ENCODE measurements at places on chromosomes 1 and 21.

GRCh38 chr1:1666526-1666925 is 7.7 kb upstream of the CDK11B start:
- no peak for DNase-seq

- DNase-seq = no peak
Observed at GRCh38 chr1:4585216-4585615, 69.2 kb upstream of the AJAP1 start.

DNA sequence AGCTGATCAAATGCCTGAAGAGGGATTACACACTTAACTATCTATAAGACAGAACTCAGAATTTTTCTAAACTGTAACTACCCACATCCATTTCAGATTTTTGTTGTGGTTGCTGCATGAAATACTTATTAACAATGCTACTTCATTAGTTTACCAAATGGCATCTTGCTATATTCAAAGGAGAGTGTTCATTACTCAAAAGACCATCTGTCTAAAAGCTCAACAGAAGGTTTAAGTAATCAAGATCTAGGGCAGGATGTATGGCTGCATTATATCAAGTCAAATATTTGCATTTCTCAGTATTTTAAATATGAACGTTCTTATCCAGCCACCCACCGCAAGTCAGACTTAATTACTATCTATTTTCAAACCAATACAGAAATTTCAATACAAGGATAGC is 79.9 kb downstream of the SIPA1L2 start:
- DNase-seq = no peak

GRCh38 chr1:164950541-164950986 is 391.6 kb downstream of the PBX1 start:
- DNase-seq = no peak

DNA sequence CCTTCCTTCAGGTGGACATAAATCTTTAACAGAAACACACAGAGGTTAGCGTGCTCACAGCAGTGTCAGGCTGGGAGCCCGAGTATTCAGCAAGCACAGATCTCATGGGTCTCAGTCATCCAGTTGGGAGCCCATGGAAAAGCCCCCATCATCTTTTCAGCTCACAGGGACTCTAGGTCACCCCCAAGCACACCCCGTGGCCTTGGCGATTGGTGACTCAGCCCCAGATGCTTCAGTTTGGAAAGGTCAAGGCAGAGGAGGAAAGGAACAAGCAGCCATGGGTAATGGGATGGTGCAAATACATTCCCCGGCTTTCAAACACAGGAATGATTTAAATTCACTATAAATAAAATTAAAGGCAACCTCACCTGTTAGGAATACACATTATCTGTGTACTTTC is 88.9 kb downstream of the PGBD5 start:
- no peak for DNase-seq

DNA sequence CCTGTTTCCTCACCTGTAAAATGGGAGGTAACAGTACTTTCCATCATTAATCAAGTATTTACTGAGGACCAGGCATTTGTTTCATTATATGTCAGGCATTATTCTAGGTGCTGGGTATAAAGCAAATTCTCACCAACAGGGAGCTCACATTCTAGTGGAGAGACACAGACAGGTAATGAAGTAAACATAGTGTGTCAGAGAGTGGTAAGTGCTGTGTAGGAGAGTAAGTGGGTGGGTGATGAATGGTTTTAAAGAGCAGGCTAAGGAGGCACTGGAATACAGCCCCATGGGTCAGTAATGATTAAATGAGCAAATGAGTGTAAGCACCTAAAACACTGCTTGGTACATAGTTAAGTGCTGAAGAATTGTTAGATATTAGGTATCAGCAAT is 60.4 kb downstream of the DNTTIP2 start:
- DNase-seq = no peak

DNA sequence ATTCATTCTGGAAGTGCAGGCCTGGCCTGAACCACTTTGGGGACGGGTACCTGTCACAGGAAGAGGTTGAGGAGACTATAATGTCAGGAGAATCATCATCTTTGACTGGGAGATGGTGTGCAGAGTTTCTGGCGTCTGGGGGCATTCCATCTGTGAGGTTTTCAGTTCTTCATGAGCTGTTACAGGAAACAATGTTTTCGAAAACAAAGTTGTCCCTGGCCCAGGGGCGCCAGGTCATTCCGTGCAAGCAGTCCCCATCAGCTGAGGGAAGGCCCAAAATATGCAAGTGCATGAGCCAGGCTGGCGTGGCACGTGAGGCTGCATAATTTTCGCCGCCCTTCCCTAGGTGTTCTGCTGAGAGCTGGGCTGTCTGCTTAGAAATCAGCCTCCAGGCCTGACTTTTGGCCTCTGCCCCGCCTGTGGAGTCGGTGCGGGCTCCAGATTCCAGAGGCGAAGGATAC is 68.4 kb upstream of the ATP5PO start:
- DNase-seq = no peak

DNA sequence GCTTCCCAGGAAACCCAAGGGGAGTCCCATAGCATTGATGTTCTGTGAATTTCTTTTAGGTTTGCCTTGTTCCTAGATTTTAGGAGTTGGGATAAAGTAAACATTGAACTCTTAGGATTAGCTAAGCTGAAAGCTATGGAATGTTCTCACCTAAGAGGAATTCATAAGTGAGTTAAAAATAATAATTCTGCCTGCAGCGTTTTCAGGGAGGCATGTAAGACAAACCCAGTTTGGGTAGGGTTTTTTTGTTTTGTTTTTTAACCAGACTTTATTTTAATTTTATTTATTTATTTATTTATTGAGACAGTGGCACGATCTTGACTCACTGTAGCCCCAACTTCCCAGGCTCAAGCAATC is 28.9 kb upstream of the CD101 start:
- DNase-seq = no peak

GRCh38 chr21:46421756-46422555 is 36.7 kb upstream of the DIP2A start:
- DNase-seq = no peak

DNA sequence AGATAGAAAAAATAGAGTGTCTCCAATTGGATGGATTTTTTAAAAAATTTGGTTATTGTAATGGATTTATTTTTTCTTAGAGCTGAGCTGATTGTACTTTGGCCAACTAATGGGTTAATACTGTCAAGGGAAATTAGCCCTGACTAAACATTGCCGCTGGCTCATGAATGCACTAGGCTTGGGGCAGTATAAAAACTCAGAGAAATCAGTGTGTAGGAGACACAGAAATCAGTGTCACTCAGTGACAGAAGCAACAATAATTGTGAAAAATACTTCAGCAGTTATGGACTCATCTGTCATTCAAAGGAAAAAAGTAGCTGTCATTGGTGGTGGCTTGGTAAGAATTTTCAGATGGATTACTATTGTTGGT is at the start of gene KMO:
Gene KMO, plus strand, starts transcription at position 217 of the 370 bp plus-strand sequence. Its CDS starts 67 bp downstream, at position 284.
- DNase-seq = no peak

DNA sequence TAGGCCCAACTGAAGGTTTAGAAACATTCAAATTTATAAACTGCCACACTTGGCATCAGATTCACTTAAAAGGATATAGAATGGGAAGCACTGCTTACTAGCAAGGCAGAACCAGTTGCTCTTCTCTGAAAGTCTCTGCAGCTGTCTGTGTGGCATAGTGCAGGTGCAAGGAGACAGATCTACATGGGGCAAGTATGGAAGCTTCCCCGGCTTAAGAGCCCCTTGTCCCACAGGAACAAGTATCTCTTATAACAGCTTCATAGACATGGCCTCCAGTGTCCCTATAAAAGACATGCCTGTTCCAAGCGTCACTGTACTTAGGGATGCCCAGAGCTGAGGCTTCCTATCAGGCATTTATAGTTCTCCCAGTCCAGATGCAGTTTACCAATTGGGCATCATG is 26.5 kb downstream of the ZBTB8B start:
- DNase-seq = no peak

DNA sequence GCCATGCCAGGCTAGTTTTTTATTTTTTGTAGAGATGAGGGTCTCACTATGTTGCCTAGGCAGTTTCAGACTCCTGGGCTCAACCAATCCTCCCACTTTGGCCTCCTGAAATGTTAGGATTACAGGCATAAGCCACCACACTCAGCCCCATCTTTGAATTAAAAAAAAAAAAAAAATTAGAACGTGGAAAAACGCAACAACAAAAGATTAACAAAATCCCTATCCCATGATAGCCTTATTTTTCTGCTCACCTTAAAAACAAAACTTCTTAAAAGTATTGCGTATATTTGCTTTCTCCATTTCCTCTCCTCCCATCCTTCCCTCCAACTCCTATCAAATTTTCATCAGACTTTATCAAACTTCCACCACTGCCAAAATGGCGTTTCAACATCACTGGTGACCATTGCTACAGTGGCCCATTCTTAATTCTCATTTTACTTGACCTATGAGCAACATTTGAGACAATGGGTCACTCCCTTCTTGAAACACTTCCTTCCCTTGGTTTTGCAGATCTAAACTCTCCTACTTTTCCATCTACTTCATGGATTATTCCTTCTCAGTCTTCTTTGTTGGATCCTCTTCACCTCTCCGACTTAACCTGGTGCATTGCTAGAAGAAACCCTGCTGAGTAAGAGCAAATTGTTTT is 579 bp upstream of the ZNF684 start:
- DNase-seq = no peak

DNA sequence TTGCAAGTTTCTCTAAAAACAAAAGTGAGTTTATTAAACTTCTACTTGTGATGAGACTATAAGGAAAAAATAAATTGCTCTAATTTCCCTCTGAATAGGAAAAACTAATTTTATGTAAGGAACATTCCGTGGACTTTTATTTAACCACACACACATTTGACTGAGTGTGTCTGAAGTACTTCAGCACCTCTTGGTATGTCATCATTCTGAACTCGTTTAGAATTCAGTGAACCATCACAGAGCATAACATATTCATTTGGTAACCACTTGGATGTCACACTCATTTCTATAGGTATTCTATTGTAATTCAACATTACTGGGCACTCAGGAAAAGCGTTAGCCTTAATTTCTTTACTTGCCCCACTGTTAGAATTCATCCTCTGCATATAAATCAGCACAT is 79.1 kb downstream of the RGS21 start:
- DNase-seq = no peak
